ENCODE measurements at places on chromosomes 13 and 19.
A peak's percentile ranks its signal among the peaks of the same experiment; 100 is the strongest.

DNA sequence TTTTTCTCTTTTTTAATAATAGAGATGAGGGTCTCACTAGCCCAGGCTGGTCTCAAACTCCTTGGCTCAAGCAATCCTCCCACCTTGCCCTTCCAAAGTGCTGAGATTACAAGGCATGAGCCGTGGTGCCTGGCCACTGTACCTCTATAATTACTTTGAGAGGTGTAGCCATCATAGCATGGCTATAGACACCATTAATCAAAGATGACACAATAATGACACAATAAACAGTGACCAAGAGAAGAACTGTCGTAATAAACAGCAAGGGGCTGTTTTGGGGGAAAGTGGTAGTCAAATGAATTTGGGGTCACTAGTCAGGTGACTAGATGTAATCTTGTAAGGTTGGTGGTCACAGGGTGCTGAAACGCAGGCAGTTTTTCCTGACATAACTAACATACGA is 30.4 kb downstream of the KLF5 start:
- DNase-seq = no peak

GRCh38 chr13:95233026-95233635 is 68.1 kb downstream of the ABCC4 start:
- DNase-seq = no peak

GRCh38 chr13:48578516-48579164 is 45.8 kb upstream of the RCBTB2 start:
- no peak for DNase-seq

DNA sequence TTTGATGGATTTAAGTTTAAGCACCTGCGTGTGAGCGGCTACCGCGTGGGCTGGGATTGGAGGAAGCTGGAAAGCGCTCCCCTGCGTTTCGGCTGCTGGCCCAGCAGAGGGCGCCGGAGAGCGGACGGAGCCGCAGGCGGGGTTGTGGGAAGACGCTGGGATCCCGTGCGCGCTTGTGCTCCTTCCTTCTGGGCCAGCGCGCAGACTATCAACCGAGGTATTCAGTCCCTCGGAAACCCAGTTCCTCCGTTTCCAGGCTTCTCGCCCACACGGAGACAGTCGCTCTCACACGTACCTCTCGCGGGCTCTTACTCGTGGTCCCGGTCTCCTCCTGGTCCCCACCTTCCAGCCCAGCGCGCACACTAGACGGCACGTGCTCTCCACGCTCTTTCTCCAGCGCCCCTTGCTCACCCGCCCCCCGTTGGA is 28.8 kb downstream of the EPN1 start:
- no peak for DNase-seq

DNA sequence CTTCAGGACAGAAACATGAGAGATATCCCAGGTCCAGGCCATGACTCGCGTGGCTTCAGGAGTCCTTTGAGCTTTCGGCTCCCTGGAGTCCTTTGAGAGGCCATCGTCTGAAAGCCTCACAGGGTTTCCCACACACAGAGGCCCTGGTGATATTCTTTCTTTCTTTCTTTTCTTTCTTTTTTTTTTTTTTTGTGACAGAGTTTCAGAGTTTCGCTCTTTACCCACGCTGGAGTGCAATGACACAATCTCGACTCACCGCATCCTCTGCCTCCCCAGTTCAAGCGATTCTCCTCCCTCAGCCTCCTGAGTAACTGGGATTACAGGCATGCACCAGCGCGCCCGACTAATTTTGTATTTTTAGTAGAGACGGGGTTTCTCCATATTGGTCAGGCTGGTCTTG is 5.5 kb downstream of the SIN3B start:
- no peak for DNase-seq

GRCh38 chr19:55098716-55099556 is 18.5 kb downstream of the PPP1R12C start:
- DNase-seq = no peak

GRCh38 chr19:38004521-38005223 is 97.7 kb downstream of the SIPA1L3 start:
- DNase-seq = no peak

DNA sequence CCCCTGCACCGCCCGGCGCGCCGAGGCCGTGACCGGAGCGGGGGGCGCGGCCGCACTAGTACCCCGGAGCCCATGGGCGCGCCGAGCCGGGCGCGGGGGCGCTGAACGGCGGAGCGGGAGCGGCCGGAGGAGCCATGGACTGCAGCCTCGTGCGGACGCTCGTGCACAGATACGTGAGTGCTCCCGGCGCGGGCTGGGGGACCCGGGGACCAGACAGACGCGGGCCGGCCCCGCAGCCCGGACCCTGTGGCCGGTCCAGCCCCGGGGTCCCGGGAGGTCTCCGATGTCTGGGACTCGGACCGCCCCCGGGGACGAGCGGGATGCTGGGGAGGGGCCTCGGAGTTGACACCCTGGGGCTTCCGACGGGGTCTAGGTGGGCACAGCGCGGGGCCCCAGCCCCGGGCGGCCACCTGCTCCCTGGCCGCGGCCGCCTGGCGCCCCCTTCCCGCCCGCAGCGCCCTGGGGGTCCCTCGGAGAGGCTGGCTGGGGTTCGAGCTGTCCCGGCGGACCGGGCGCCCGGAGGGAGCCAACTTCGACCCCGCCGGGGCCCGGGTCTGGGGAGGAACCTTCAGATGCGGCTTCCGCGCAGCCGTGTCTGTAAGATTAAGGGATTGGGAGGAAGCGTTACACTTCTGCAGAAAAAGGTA is 568 bp downstream of the ATP11A start:
- DNase-seq = no peak

- DNase-seq = no peak
Measured at GRCh38 chr19:14112051-14112808, 5.3 kb downstream of the PRKACA start.

DNA sequence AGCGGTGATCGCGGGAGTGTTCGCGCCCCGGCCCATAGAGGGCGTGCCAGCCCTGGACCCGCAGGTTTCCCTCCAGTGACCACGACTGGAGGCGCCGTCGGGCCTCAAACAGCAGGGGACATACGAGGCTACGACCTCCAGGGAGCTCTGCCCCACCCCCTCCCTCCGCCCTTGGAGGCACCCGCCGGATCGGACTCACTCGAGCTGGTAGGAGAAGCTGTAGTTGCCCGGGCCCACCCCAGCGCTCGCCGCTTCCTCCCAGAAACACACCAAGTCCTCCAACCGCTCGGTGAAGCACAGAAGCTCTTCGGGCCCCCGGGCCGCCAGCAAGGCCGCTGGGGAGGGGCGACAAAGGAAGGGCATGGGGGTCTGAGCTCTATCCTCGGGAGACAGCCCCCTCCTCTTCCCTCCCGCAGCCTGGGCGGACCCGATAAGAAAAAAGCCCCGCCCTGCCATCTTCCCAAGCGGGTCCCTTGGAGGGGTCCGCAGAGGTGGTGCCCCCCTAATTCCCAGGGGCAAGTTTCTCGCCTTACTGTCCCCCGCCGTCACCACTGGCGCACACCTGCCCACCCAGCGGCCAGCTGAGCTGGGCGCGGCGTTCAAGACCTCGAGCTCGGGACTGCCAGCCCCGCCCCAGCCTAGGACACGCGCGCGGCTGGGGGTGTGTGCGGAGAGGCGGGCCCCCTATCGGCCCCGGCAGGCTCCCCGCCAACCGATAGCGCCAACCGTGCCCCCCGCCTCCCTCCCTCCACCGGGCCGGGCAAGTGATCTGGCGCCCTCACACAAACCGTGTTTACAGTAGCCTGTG is 1.0 kb downstream of the EPOR start:
- DNase-seq = no peak

GRCh38 chr19:18007044-18007916 is 690 bp upstream of the ARRDC2 start:
- peak; percentile 54 for DNase-seq

DNA sequence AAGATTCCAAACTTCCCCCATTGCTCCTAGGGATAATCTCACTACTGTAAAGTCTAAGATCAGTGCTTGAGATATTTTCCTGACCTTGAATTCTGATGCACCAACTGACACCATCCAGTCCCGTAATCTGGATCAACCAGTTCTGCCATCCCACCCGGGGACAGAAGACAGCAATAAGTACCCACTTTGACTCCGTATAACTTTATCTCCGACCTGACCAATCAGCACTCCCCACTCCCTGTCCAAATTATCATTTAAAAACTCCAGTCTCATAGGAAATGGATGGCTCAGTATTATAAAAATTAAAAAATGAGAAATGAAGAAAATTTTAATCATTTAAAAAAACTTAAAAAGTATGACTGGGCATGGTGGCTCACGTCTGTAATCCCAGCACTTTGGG is 61.4 kb upstream of the ABCC4 start:
- DNase-seq = no peak

DNA sequence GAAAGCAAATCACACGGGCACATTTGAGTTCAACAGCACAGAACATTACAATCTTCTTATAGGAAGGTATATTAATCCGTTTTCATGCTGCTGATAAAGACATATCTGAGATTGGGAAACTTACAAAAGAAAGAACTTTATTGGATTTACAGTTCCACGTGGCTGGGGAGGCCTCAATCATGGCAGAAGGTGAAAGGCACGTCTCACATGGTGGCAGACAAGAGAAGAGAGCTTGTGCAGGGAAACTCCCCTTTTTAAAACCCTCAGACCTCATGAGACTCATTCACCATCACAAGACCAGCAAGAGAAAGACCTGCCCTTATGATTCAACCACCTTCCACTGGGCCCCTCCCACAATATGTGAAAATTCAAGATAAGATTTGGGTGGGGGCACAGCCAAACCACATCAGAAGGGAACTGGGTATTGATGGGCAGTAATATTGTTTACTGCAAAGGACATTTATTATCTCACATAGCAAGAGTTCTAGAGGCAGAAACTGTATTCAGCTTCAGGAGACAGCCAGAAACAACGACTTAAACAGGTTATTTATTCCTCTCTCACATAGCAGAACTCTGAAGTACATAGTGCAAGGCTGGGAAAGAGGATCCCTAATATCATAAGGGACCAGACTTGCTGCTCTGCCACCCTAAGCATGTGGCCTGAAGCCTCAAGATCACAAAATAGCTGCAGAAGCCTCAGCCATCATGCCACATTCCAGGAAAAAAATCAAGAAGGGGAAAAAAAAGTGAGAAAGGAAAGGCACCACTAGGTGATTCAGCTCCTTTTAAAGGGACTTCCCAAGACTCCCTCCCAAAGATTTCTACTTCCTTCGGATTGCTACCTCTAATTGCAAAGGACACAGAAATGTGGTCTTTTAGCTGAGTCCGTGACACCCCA is 23.1 kb downstream of the FXYD5 start:
- no peak for DNase-seq

GRCh38 chr13:50629497-50629896 is 214.0 kb downstream of the DLEU7 start:
- no peak for DNase-seq

DNA sequence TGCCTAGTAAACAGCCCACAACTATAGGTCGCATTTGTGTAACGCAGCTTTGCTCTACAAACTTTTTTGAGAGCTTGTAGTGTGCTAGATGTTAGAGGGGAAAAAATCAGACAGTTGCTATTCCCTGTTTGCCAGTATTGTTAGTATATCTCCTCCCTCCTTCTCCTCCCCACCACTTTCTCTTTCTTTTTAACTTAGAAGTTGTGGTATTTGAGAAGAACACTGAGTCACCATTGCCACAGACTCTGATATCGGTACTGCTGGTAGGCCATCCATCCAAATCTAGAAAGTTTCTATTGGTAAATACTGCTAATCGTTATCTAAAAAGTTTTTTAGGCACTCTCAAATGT is 666 bp downstream of the POMP start:
- DNase-seq = no peak

DNA sequence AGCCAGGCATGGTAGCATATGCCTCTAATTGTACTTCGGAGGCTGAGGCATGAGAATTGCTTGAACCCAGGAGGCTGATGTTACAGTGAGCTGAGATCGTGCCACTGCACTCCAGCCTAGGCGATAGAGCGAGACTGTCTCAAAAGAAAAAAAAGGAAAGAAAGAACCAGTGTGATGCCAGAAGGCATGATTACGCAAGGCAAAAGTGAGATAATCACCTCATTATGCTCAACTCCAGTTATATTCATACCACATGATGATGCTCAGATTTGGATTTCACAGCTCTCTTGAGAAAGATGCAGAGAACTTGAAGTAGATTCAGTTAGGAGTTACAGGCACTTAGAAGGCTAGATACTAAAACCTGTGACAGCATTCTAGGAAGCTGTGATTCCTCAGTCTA is 21.8 kb downstream of the RCBTB1 start:
- no peak for DNase-seq

DNA sequence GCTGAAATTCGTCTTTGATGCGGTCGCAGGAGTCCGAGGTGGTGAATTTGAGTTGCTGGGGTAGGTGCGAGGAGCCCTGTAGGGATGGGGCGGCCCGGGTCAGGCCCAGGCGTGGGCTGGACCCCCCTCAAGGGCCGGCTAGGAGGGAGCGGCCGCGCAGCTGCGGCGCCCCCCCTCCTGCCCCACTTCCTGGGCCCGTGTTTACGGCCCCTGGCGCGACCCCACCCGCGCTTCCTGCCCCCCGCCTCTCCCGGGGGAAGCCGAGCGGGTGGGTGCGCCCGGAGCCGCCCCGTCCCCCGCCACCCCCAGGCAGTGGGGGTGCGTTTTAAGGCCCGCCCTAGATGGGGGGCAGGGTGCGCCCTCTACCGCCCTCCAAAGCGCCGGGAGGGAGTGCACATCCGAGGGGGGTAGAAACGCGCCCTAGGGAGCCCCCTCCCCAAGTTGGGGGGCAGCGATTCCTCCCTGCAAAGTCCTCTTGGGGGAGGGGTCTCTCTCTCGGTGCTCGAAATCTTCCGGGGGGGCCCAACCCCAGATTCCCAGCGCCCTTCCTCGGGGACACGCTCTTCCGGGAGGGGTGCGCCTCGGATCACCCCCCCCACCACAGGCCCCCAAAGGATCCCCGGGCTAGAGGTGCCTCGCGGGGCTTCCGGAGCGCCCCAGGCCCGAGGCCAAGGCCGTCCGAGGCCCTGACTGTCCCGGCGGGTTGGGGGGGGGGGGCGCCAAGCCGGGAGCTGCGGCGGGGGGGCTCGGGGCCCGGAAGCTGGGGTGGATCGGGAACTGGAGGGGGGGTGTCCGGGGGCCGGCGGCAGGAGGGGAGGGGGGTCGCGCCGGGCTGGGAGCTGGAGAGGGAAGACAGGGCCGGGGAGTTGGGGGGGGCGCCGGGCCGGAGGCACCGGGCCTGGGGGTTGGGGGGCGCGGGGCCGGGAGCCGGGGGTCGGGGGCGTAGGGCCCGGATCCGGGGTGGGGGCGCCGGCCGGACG is 823 bp downstream of the TLE5 start:
- peak; percentile 60 for DNase-seq

- DNase-seq = no peak
Measured at GRCh38 chr19:45682908-45683307, 8.8 kb downstream of the SNRPD2 start.

DNA sequence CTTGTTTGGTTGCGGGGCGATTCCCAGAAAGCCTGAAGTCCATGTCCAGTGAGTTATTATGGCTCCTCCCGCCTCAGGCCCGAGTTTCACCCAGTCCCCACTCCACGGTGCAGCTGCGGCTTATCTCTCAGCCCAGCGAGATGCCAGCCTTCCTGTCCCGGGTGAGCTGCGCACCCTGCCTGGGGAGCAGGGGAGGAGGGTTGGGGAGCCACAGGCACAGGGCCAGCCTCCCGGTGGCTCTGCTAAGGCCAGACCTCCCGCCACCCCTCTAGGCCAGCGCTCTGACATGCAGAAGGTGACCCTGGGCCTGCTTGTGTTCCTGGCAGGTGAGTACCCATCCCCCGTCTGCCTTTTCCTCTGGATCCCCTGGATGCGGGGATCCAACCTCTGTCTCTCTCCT is 3.5 kb downstream of the FXYD3 start:
- DNase-seq = no peak

Measured in T-helper 22 cell (primary cell).